Activated CD4-positive, alpha-beta T cell treated with anti-CD3 and anti-CD28 coated beads, Interleukin-2, Interleukin-6, amounts not matched to agents 100 ng/mL and 50 ng/mL, durations not matched to agents 16 hours and 8 hours (primary cell): ENCODE measurements at places on chromosomes 12 and 14.

GRCh38 chr14:91890291-91890749, 23.0 kb upstream of the TC2N start:
- DNase-seq = no peak

DNA sequence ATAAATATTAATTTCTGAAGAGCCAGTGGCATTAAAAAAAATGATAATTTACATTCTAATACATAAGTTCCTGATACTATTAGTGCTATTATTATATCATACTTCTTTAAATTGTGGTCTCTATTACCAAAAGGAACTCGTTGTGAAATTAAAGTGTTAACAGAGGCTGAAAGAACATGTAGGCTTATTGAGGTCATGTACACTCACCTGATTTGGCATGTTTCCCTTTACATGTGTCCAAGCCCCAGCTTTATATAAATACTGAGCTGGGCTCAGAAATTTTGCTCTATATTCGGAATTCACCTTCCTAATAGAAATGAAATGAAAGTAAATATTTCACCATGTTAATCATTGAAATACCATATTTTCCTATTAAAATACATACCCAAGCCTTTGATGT, 11.0 kb downstream of the MDM1 start:
- no peak for DNase-seq

DNA sequence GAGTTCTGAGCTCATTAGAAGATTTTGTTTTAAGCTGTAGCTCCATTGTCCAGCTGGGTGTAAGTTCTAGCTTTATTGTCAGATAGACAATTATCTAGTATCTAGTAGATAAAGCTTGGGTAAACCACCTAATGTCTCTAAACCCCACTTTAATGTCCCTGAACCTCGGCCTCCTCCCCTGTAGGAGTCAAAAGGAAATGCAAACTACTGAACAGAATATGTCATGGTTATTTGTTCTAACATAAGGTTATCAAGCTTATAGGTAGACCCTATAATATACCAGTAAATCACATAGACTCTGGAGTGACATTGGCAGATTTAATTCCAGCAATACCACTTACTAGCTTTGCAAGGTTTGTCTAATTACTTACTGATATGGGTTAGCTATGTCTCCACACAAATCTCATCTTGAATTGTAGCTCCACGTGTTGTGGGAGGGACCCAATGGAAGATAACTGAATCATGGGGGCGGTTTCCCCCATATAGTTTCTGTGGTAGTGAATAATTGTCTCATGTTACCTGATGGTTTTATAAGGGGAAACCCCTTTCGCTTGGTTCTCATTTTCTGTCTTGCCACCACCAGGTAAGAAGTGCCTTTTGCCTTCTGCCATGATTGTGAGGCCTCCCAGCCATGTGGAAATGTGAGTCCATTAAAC, 29.4 kb downstream of the BCAT1 start:
- DNase-seq = peak; percentile 61

DNA sequence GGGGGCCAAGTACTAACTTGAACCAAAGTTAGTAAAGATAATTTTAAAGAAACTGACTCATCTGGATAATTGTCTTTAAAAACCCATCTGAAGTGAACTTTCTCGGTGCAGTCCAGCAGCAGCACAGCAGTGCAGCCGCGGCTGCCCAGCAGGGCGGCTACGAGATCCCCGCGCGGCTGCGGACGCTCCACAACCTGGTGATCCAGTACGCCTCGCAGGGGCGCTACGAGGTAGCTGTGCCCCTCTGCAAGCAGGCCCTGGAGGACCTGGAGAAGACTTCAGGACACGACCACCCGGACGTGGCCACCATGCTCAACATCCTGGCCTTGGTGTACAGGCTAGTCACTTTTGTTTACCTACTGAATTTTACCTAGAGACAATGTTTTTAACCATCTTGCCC, 33.6 kb downstream of the KLC1 start:
- no peak for DNase-seq

GRCh38 chr12:10393291-10393690, 3.5 kb upstream of the KLRK1 start:
- no peak for DNase-seq

DNA sequence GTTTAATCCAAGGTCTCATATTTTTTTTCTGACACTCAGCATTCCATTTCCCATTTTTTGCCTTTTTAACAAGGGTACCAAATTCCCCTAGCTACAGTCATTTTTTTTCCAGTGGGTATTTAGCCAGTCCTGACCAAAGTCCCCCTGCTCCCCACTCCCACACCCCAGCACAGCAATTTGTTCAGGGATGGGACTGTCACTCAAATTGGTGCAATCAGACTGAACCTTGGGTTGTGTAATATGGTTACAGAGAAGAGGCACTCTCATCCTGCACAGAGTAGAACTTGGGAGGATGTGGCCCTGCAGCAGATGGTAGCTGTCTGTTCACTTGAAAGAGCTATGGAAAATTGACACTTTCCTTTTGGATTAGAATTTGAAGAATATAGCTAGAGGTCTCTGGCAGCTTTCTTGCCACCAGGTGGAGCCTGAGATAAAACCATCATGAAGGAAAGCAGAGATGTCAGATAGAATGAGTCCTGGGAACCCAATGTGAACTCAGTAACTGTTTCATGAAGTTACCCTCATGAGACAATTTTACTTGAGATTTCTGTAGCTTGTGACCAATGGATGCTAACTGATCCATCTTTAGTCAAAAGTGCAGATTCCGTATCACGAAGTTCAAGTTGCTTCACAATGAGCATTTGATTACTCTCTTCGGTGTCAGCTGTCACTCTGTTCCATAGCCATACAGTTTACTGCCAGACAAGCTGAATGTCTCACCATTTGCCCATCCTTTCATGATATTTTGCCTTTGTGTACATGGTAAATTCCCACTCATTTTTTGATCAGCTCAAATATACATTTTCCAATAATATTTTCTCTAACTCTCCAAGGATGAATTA, 394.0 kb upstream of the SYT1 start:
- no peak for DNase-seq

DNA sequence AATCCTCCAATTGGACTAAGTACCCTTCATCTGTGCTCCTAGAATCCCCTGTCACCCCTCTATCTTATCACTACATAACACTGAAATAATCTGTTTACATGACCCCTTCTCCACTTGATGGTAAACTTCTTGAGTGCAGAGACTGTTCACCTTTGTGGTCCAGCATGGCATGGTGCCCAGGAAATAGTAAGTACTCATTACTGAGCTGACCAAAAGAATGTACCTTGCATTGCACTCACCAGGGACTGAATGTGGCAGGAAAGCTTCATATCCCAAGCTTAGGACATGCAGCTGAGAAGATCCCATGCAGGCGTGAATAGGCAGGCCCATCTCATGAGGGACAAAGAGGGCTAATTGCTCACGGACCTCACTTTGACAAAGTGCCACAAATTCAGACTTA, 1.4 kb upstream of the GARIN2 start:
- no peak for DNase-seq
